ENCODE measurements at places on chromosomes 1 and 21. TPM values are rescaled to one million over a fixed set of nuclear protein-coding genes. Genes with fewer than 3 reads are reported as not detected.

DNA sequence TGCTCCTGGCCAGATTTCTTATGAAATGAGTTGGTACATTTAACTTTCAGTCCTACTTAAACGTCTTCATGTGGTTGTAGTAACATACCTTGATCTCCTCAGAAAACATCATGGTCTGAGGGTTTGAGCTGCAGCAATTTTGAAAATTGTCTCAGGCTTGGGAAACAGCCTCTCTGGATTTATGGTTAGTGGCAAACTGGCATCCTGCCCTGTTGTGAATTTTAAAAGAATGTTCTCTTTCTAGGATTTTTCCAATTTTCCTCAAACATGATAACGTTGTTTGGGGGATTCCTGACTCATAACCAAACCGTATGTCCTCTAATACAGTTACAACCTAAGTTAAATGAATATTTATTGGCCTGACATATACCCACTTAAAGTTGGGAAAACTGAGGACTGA is 624.4 kb downstream of the LMO4 start:
- no peak for DNase-seq

DNA sequence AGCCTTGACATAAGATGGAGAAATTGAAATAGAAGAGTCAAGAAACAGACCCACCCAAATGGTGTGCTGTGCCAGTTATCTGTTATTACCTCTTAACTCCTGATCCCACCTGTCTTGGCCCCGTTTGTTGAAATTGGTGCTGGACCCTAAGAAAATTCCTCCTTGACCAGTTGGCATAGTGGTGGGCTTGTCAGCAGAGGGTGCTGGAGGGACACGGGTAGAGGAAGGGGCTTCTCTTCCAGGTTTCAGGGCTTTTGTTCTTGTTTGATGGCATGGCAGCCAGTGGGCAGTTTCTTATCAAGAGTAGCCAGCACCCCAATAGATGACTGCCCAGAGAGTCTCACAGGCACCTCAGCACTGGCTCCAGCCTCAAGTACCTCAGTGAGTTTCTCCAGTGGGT is 51.6 kb downstream of the PCBP3 start:
- no peak for DNase-seq

Gene RAB3B
- 1.7 TPM for total RNA-seq

DNA sequence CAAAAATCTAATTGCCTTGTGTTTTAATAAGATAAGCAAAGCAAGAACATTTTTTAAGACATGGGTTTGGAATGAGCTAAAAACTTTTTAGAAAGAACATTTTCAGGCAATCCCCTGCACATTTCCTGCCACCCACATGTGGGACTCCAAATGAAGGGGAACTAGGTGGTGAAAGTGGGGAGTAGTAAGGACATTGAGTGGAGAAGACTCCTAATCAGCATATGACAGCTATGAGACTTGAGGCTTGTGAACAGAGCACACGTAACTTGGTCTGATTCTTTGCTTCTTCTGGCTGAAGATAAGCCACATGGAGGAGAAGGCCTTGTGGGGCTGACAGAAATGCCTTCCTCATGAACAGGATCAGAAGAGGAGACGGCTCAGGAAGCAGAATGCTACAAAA is 50.3 kb downstream of the FCER1A start:
- no peak for DNase-seq

Gene FAM78B
- total RNA-seq = 1.1 TPM

DNA sequence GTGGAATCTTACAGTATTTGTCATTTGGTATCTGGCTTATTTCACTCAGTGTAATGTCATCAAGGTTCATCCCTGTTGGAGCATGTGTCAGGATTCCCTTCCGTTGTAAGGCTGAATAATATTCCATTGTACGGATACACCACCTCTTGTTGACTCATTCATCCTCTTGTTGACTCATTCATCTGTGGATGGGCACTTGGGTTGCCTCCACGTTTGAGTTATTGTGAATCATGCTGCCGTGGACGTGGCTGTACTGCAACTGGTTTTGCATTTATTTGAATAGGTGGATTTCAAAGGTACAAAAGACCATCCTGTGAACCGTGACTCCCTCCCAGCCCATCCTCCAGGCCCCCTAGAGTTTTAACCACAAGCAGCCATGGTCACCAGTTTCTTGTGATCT is 11.9 kb upstream of the TCP10L start:
- no peak for DNase-seq

Gene CRNN
- not detected for total RNA-seq

DNA sequence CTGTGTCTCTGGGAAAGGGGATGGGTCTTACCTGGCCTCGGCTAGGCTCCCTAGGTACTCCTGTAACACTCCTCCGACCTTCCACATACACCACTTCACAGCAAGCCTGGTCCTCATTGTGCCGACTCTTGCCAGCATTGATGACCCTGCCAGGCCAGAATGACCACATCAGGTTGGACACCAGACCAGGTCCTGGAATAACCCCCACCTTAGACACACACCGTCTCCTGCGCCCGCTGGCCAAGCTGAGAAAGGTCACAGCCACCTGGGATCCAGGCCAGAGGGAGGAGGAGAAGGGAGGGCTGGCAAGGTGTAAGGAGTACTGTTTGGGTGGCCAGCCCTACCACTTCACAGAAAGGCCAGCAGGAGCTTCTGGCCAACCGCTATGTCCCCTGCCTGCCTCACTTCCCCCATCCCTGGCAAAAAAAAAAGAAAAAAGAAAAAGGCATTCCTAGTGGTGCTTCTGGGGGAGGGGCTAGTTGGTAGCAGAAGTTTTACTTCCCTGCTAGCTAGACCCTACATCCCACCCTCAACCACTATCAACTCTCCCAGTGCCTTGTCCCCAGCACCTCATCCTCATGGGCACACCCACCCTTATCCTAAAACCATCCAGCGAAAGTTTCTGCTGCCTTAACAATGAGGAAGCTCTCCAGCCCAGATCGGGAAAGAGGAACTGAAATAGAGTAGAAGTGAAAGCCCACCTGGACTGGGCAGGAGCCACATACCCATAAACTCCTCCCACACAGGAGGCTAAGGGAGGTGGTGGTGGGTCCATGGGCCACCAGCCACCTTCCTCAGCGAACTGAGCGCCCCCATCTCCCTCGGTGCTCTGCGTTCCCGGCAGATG is 1.4 kb downstream of the PPM1J start:
- DNase-seq = no peak

GRCh38 chr1:92430030-92430429 is 56.7 kb downstream of the GFI1 start:
- DNase-seq = no peak

GRCh38 chr1:8376358-8376840 is 58.5 kb downstream of the SLC45A1 start:
- DNase-seq = no peak

GRCh38 chr1:70902211-70902610 is 145.4 kb downstream of the PTGER3 start:
- DNase-seq = no peak

DNA sequence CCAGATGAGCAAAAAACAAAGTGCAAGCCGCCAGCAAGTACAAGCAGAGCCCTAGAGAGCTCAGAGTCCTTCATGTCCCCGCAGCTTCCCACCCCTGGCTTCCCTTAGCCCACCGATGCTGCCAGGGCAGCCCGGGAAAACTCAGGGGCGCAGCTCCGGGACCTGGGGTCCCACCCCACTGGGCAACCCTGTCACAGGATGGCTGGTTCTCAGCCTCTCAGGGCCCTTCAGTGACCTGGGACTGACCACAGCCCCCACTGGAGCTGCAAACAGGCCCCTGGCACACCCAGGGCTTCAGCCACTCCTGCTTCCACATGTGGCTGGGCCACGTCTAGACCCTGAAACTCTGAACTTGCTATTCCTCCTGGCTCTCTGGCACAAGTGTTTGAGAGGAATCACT is 49.5 kb downstream of the CHD5 start:
- DNase-seq = no peak

DNA sequence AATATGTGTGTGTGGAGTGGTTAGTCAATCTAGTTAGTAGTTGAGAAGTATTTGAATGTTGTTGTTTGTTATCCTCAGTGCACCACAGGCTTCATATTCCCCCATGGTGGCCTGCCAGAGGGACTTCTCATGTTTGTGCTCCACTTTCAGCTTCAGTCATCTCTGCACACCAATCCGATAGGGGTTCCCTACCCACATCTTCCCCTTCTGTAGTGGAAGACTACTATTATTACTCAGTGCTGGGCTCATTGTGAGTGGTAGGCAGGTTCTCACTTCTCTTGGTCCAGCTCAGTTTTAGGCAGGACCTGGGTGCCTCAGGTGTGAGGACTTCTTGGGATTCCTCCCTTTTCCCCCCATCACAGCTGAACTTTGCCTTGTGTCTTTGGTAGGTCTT is 14.2 kb downstream of the MT1HL1 start:
- DNase-seq = no peak

DNA sequence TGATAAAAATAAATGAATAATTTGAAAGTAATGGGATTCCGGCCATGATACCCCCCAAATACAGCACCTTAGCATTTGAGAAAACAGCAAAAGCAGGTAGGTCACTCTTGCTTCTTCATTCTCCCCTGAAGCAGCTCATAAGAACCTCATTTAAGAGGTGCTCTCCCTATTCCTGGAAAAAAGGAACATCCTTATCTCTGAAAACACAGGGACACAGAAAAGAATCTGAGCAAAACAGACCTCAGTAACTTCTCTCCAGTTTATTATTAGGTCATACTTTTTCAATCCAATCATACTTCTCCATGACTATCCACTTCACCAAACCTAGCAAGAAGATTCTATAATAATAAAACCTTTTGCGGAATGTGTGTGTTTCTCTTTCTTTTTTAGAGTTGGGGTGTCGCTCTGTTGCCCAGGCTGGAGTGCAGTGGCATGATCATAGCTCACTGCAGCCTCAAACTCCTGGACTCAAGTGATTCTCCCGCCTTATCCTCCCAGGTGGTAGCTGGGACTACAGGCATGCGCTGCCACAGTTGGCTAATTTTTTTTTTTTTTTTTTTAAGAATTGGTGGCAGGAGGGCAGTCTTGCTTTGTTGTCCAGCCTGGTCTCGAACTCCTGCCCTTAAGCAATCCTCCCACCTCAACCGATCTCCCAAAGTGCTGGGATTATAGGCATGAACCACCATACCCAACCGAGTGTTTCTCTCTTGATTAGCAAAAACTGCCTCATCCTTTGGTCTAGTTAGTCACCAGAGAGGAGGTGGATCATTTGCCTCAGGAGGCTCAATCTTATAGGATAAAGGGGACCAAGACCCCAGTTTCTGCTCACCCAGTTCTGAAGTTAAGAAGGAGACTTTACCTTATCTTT is 10.6 kb upstream of the TRIM33 start:
- no peak for DNase-seq

GRCh38 chr1:16617114-16617631 is 3.8 kb upstream of the NBPF1 start:
- DNase-seq = no peak

DNA sequence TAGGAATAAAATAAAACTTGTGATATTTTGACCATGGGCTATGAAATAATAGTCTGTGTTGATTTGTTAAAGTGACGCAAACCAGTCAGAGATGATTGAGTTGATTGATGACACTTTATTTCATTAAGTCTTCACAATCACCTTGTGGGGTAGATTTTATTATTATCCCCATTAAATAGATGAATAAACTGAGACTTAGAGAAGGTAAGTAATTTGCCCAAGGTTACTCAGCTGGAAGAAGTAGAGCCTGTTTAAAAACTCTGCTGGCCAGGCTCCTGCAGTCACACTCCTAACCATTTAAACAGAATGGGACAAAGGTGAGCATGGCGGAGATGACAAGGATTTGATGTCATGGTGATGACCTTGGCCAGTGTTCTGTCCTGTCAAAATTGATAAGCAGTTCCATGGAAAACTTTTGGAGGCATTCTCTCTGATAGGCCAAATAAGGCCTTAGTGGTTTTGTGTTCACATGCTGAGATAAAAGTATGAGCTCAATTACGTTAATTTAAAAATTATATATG is 22.7 kb upstream of the MCOLN3 start:
- DNase-seq = no peak

GRCh38 chr1:89633800-89634625 is 1.1 kb downstream of the LRRC8C start:
- no peak for DNase-seq

DNA sequence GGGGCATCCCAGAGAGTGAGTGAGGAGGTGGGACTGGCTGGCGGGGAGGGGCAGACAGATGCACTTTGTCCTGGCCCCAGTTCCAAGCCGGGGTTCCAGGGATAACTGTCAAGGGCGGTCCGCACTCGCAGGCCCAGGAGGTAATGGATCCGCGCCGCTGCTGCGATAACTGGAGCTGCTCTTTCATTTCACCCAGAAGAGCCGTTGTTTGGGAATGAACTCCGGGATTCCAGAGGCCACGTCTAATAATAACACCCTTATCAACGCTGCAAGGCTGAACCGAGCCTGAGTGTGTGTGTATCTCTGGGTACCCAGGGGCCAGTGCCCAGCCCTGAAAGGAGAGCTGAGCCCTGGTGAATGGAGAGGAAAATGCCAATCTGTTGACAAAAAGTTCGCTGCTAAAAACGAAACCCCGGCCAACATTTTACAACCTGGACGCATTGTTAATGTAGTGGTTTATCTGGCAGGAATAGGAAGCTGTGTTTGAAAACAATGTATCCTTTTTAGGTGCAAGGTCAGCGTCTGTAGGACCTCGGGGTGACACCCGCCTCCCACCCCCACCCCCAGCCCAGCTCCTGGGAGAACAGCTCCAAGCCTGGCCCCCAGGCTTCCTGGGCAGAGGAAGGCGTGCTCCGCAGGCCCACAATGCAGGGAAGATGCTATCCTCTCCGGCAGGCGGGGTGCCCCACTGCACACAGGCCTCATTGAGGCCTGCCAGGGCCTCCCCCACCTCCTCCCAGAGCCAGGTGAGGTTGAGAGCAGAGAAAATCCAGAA is 119.7 kb downstream of the PROX1 start:
- DNase-seq = no peak

- no peak for DNase-seq
Observed at GRCh38 chr1:119101563-119101962, 38.9 kb downstream of the WARS2 start.

GRCh38 chr1:54323324-54323739 is 82.9 kb downstream of the SSBP3 start:
- no peak for DNase-seq

- DNase-seq = no peak
Observed at GRCh38 chr1:235642011-235642942, 7.3 kb downstream of the GNG4 start.

Gene OR14A2
- total RNA-seq = not detected

DNA sequence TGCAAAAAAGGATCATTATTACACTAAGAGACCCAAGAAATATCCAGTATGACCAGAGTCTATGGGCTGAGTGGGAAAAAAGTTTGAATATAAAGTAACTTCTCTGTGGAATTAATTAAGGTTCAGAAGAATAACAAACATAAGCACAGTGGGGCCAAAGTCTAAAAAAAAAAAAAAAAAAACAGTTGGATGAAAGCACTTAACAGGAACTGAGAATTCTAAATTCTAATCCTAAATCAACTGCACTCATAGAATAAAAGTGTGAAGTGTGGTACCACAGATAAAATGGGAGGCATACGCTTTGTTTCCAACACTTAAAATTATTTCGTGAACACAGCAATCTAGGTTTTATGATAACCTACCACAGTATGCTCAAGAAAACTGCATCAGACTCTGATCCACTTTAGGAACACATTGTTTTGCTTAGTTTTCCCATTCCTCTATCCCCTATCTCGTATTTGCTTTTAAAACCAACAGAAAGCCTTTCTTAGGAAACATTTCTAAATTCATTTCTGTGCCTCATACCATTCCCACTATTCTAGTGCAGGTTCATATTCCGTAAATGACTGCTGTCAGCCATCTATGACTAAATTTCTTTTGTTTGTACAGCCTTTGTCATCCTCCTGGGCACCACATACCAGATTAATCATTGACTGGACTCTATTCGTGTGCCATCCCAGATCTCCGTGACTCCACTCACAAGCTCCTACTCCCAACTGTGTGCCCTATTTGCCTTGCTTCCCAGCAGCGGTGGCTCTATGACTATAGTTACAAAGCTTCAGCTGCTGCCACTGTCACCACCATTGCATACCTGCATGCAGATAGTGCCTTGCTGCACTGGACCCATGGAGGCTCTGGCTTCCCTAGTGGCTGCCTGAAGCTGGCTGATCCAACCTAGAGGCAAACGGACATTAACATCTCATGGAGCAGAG is 24.9 kb downstream of the CHML start:
- DNase-seq = no peak
